ENCODE measurements at places on chromosomes 7 and 10.
A peak's percentile ranks its signal among the peaks of the same experiment; 100 is the strongest.

- DNase-seq = no peak
Measured at GRCh38 chr7:73893342-73894101, 32.6 kb downstream of the TMEM270 start.

GRCh38 chr10:104576611-104577010 lies 64.5 kb upstream of the SORCS3 start:
- DNase-seq = no peak

DNA sequence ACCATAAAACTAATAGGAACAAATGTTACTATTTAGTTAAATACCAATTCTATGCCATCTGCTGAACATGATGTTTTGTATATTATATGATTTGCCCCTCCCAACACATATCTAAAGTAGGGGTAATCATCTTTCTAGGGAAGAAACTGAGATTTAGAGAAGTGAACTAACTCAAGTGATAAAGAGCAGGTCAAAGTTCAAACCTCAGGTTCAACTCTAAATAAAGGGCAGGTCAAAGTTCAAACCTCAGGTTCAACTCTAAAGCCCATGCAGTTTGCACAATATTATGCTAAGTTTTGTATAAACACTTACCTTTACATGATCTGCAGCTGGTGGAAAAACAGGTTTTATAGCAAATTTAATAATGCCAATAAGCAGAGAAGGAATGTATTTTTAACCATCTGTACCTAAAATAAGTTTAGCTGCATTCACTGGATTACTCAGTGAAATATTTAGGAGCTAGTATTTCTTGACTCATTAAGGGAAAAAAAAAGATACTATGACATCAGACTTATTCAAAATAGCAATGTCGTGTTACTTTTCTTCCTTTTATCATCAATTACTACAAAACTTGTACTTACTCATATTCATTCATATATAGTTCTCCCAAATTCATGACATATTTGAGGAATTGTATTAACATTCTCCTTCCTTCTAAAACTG lies 1194.3 kb upstream of the CELF2 start:
- DNase-seq = no peak

GRCh38 chr7:10412422-10413019 lies 561.2 kb upstream of the PHF14 start:
- DNase-seq = peak; percentile 31

DNA sequence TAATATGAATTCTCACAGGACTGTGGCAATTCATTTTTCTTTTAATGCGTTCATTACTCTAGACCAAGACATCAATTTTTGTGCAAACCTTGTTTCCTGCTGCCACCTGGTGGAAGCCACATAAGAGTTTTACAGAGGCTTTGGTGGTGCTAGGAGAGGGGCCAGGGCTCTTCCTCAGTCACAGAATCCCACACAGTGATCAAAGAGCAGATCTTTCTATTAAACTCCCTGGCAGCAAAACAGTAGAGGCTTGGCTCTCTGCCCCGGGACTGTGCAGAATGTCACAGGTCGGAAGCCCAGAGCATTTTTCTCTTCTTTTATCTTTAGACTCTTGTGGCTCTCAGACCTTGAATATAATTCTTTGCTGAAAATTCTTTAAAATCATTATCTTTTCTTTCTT lies 506.4 kb upstream of the C7orf33 start:
- DNase-seq = peak; percentile 71

GRCh38 chr10:111716032-111716431 lies 467.5 kb downstream of the GPAM start:
- DNase-seq = no peak

DNA sequence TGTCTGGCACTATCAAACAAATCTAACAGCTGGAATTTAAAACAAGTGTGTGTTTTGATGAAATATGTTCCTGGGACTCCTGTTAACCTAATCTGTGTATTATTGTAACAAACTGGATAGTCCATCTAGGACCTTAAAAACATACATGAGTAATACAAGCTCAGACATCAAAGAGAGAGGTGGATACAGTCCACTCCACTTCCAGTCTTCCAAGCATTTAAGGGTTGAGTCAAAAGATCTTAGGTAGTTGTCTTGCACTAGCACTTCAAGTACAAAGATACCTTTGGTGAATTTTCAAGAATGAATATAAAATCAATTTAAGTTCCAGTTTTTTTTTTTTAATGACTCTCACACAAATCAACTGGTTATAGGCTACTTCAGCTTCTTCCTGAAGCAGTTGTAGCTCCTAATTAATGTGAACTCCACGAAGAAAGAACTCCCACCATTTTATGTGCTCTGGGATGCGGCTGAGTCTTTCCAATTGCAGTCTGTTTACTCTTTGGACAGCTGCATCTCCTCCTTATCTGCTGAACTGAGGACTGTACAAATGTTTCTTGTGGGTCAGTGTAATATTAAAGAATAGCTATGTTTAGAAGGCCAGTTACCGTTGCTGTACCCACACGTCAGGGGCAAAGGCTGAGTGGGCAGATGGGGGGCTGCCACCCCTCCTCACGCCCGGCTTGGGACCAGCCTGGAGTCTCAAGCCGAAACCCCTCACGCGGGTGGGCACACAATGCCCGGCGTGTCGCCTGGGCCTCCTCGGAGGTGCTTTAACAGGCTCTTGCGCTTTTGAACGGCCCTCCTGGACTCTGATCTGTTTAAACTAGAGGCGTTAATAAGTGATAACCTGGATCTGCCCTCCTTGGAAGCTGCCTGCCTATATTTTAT lies 2.9 kb upstream of the IGF2BP3 start:
- DNase-seq = no peak

DNA sequence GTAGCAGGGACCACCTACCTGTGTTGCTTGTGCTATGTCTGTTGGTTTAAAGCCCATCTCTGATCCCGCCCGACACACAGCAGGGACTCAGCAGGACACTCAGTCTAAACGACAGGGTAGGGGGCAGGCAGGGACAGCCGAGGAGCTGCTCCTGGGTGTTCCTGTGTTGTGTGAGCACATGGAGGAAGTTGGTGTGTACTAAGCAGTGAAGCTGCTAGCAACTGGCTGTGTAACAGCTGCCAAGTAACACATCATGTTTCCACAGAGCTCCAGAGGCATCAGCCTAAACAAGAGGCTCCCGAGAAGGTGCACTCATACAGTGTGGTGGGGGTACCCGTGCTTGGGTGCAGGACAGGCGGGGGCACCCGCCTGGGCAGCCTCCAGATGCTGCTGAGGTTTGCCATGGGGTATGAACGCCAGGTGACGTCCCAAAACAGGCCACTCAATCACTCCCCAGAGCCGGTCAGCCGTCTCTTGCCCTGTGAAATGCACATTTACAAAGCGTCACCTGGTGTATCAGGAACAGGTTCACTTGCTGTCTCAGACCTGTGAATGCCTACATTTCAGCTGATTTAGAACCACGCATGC lies 59.6 kb downstream of the PTPRN2 start:
- no peak for DNase-seq

- no peak for DNase-seq
Measured at GRCh38 chr7:12161146-12161545, 49.9 kb upstream of the TMEM106B start.

- no peak for DNase-seq
Measured at GRCh38 chr10:104026762-104027161, 58.9 kb downstream of the COL17A1 start.

Measured in fibroblast of skin of scalp (primary cell).